ENCODE measurements at places on chromosomes 6 and 20.
A peak's percentile ranks its signal among the peaks of the same experiment; 100 is the strongest.

DNA sequence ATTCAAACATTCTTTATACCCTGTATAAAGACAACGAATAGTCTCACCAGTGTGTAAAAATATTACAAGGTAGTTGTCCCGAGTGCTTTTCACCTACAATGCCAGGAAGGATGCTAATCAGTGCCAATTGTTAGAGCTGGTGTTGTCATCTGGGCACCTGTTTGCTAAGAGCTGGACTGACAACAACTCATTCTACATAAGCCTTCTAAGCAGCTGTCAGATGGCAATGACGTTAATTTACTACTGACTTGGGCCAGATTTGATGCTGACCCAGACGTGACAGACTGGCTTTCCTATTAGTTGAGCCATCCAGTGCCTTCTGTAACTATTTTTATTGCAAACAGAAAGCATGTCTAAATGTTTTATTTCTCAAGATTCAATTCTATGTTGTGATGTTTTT is 355.2 kb downstream of the ADGRB3 start:
- no peak for DNase-seq

GRCh38 chr6:157867981-157868380 is 44.9 kb downstream of the SNX9 start:
- no peak for DNase-seq

- peak; percentile 99 for DNase-seq
Measured at GRCh38 chr20:5065879-5066383, 53.8 kb downstream of the PCNA start.

- no peak for DNase-seq
Measured at GRCh38 chr6:390914-391558, 516 bp upstream of the IRF4 start.

GRCh38 chr6:136408204-136408603 is 118.6 kb upstream of the BCLAF1 start:
- peak; percentile 34 for DNase-seq

- peak; percentile 36 for DNase-seq
Measured at GRCh38 chr6:82506526-82506925, 142.9 kb downstream of the TPBG start.

- DNase-seq: no peak
Measured at GRCh38 chr6:123771126-123771525, 32.5 kb upstream of the NKAIN2 start.
